WERI-Rb-1 (cell line): ENCODE measurements at places on chromosomes 3 and 15.

DNA sequence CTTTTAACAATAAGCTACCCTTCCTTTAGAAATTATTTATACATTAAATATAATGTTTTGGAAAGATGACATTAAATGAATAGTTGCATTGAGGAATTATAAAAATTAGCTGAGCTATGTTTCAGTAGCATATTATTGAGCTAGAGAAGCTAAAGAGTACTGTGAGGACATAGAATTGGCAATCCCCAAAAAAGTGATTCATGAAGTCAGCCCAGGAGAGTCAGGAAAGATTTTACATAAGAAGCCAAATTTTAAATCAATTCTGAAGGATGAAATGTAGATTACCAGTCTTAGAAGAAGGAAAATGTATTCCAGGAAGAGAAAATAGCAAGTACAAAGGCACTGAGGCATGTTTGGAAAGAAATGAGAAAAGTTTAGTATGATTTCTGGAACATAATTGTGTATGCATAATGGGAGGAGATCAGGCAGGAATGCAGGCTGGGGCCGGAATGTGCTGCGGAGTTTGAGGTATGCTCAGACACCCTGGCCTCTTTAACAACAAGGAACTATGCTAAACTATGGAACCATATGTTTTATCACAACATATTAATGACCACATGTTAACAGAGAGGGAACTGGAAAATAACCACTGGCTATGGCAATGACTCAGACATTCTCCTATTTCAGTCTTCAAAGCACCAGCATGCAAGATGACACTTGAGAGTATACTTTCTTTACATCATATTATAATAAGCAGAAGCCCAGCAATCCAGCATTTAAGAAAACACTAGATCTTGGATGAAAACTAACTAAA is 103.3 kb upstream of the COL8A1 start:
- DNase-seq: no peak

DNA sequence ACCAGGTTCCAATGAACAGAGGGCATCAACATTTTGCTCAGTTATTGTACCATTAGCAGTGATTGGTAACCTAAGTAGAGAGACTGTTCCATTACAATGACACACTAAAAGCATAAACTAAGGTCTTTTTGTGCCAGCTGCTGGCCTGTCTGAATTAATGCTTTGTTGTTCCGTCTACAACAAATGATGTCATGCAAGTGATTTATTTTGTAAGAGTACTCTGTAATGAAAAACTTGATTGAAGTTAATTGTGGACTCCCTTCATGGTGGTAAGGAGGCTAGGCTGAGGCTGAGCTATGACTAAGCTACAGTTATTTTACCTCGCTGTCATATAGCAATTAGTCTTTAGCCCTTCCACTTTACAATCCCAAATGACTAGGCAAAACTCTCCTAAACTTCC is 23.2 kb downstream of the RCN2 start:
- no peak for DNase-seq

- no peak for DNase-seq
Measured at GRCh38 chr3:67076607-67077006, 78.5 kb downstream of the KBTBD8 start.

- DNase-seq: peak; percentile 69
Measured at GRCh38 chr15:28086175-28086703, 12.9 kb downstream of the OCA2 start.

- DNase-seq: no peak
Measured at GRCh38 chr3:52532838-52533622, 627 bp downstream of the NT5DC2 start.

- DNase-seq: no peak
Measured at GRCh38 chr3:187822402-187822801, 77.1 kb upstream of the BCL6 start.

GRCh38 chr15:27201425-27201824 is 230.4 kb downstream of the GABRG3 start:
- no peak for DNase-seq

DNA sequence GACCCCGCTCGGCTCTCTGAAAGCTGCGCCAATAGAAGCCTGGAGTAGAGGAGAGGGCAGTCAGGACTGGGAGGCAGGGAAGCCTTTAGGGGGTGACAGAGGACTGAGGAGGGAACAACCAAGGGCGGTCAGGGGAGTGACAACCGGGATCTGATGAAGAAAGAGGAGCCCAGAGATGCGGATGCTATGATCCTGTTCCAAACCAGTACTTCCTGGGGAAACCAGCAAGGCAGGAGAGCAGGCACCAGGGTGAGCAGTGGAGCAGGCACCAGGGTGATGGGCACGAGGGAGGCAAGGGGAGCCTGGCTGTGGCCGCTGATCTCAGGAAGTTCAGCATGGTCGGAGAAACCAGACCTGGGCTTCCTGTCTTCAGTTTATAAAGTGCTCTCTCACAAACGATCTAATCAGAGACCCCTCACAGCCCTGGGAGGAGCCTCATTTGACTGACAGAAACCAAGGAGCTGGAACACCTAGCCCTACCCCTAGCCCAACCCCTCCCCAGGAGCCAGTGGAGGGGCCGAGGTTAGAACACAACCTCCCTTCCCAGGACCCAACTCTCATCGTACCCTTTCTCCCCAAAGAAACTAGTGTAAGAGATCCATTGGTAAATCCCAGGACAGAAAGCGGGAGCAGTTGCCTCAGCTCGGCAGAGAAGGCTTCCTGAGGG is 34.9 kb downstream of the CCDC33 start:
- no peak for DNase-seq
